ENCODE measurements at places on chromosomes 4 and X.

DNA sequence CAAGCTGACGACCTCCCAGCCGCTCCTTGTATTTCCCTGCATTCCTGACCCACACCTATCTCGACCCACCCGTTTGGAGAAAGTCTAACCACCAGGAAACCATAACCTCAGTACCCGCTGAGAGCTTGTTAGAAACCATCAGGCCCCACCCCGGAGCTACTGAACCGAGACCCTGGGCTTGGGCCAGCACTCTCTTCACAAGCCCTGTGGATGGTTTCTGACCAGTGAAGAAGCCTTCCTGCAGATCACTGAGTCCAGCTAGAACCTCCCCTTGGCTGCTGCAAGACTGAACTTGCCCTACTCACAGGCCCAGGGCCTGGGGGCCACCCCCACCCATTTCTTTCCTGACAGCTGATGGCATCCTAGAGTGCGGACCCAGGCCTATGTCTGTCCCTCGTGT is 26.6 kb upstream of the ZNF185 start:
- no peak for DNase-seq

- DNase-seq = no peak
Measured at GRCh38 chr4:133233922-133234321, 84.8 kb downstream of the PCDH10 start.

DNA sequence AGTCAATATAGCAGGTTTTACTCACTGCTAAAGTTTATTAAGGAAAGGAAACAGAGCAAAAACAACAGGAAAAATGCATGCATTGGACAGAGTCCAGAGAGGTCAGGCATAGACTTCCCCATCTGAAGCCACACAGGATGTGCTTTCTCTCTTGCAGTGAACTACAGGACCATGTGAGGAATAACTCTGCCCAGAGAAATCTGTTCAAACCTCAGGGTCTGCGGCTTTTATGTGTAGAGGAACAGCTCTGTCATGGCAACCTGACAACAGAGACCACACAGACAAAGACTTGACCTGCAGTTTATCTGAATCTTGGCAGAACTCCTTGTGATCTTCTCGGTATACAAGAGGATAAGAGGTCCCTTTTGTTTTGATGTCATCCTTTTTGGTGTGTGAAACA is 46.3 kb upstream of the LONRF3 start:
- no peak for DNase-seq

GRCh38 chr4:166622425-166622977 is 611.8 kb downstream of the SPOCK3 start:
- DNase-seq = no peak

Data from NCI-H1092 (cell line).